ENCODE measurements at places on chromosomes 3 and 15.

DNA sequence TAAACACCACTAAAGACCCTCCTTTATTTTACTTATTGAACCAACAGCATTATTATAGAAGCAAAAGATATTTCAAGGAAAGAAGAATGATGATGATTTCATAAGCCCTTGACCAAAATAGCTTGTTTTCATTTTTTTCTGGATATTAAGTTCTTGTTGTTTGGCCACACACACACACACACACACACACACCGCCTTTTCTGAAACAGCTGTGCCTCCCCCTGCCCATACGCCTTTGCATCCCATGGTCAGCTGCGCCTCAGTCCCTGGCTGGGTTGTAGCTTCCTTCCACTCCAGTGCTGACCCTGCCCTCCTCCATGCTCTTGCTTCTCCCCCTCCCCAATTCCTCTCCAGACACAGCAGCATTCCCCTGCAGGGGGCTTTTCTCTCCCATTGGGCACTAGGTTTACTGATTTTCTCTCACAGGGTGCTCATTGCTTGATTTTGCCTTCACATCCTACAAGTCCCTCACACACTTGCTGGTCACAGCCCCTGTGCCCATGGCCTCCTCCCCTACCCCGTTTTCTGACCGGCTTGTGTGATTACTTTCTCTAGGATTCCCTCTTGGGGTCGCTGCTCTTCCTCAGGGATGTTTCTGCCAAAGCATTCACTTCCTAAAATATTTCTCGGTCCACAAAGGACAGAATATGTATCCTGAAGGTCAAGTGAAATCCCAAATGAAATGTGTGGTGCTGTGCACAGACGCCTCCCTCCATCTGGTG is 18.4 kb downstream of the MESP1 start:
- DNase-seq: no peak

DNA sequence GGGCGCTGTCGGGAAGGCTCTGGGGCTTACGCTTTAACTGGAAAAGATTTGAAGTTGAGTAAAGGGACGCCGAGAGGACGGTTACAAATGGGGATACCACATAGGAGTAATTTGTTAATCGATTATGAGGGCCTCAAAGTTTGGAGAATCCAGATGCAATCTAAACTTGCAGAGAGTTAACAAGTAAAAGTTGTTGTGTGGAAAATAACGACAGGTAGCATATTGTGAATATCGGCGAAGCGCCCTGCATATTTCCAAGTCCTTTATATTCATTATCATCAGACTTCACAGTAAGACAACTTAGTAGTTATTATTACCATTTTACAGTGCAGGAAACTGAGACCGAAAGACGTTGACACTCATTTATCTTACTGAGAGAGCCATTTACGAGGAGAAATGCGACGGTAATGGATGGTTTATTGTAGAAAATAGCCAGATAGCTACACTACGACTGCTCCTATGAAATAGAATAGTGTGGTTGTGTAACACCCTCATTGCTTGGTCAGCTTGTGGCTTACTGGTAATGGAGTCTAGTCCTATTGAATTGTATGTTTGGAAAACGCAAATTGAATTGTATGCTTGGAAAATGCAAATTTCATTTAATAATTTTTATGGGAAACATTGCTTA is 700 bp downstream of the MKRN2 start:
- DNase-seq: no peak

GRCh38 chr3:157204880-157205279 is 44.9 kb upstream of the CCNL1 start:
- no peak for DNase-seq

GRCh38 chr15:54599386-54599785 is 597.4 kb downstream of the RSL24D1 start:
- DNase-seq: no peak

DNA sequence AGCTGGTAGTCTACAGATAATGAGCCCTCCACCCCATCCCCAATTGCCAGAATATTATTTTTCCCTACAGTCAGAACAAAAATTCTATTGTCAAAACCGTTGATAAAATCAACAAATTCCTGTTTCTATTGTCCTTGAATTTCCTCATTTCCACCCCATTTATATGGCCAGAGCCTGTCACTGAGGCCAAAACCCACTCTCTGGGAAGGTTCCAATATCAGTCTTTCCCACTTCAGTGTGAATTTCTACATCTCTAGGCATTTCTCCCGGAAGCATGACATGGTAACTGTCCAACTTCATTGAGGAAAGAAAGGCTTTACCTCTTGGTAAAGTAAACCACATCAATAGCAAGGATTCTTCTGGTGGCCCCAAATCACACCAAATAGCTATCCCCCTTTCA is 41.6 kb downstream of the C2CD4A start:
- DNase-seq: no peak

- DNase-seq: peak; percentile 34
Observed at GRCh38 chr15:83012076-83012426, 612 bp upstream of the C15orf40 start.

- no peak for DNase-seq
Observed at GRCh38 chr3:117184574-117184973, 475.0 kb downstream of the TUSC7 start.

- DNase-seq: no peak
Observed at GRCh38 chr3:25007974-25008658, 419.9 kb upstream of the RARB start.

DNA sequence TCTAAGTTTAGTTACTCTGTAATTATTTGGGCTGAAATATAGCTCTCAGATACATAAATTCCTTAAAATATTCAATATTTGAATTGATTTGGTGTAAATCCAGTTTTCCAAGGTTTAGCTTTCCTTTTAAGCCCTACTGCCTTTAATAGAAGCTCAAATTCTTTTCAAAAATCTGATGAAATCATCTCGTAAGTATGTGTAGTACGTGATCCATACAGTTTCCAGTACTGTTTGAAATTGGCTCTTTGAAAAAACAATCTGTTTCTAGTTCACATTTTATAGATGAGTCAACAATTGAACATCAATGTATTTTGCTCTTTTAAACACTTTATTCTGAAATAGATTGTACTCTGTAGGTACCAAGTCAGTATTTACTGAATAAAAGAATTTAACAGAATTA is 84.2 kb downstream of the LRRC49 start:
- no peak for DNase-seq

- no peak for DNase-seq
Observed at GRCh38 chr3:78349571-78349970, 1309.7 kb downstream of the ROBO2 start.

GRCh38 chr15:81256916-81257315 is 60.2 kb downstream of the IL16 start:
- DNase-seq: no peak

DNA sequence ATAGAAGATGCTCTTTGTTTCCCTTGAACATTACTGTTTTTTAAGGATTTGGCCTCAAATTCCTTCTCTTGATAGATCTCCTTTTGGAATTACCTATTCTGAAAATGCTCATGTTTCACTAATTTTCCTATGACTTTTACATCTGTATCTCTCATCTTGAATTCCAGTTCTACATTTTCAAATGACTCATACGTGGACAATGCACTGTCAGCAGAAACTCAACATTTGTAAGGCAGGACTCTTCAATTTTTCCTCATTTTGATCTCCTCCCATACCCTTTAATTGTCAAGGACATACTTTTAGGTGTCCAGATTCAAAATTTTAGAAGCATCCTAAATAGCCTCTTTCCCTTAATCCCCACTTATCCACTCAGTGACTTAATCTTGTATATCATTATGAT is 341.0 kb upstream of the RASGRP1 start:
- DNase-seq: no peak

DNA sequence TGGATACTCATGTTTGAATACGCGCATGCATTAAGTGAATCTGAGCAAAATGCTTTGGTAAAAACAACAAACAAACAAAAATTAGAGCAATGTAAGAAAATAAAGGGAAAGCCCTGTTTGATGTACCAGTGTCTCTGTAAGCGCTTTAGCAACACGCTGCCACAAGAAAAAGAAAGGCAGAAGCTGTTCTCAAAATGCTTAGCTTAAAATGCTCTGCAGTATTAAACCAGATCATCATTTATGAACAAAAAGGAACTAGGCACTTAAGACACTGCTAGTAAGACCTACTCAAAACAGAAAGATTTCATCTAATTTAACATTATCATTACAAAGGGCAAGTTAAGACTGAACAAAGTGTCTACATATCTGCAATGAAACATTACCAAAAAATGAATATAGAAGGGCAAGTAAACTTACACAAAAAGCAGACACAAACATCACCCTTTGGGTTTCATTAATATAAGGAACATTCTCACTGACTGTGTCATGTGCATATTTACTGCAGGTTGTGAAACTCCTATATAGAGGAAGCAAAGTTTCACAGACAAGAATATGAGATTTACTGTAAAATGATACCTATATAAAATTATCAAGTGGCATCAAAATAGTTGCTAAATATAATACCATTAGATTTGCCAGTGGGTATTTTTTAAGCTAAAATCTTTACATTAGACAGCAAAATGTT is 102.1 kb downstream of the FBXL22 start:
- no peak for DNase-seq

GRCh38 chr3:185330238-185330637 is 32.7 kb upstream of the MAP3K13 start:
- no peak for DNase-seq

- no peak for DNase-seq
Observed at GRCh38 chr15:77221708-77222107, 150.8 kb upstream of the TSPAN3 start.

DNA sequence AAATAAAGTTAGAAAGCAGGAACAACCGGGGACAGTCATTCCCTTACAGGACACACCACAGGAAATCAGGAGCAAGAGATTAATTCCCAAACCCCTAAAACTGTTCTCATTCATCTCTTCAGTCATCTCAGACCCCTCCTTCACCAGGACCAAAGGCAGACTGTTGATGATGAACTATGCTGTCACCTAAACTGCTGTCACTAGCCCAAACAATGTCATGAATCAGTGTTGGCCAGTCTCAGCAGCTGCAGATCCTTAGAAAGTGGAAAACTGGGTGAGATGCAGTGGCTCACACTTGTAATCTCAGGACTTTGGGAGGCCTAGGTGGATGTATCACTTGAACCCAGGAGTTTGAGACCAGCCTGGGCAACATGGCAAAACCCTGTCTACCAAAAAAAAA is 909.6 kb downstream of the ROBO1 start:
- no peak for DNase-seq

- DNase-seq: no peak
Observed at GRCh38 chr3:193305356-193305755, 64.3 kb downstream of the PLAAT1 start.

GRCh38 chr3:45864760-45865519 is 21.4 kb upstream of the CCR9 start:
- DNase-seq: no peak

DNA sequence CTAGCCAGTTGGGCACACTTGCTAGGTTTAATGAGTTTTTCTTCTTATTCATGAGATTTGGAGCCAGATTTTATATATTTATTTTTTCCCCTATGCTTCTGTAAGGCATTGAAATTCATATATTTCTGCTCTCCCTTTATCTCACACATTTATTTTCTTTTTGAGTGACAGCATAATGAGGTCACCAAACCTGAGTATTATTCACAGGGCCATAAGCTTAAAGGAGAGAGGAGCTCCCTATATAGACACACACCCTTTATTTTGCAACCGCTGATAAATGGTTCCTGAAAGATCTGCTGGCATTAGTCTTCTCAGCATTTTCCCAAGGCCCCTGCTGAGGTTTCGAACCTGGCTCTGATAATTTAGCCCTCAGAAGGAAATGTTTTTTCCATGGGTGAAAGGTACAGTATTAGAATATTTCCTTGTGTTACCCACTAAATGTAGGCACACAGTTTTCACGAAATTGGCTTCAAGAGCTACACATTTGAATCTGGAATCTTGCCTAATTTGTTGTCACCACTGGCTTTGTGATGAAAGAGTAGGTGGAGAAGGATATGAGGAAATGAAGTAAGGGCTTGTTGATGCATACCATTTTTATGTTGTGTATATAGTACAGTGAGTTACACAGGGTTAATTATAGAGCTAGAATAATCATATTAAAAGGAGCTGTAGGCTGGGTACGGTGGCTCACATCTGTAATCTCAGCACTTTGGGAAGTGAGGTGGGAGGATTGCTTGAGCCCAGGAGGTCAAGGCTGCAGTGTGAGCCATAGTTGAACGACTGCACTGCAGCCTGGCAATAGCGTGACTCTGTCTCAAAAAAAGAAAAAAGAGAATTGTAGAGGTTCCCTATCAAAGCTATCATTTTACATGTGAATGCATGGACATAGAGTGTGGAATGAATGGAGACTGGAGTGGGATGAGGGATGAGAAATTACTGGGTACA is 6.5 kb downstream of the KLHL18 start:
- DNase-seq: no peak

DNA sequence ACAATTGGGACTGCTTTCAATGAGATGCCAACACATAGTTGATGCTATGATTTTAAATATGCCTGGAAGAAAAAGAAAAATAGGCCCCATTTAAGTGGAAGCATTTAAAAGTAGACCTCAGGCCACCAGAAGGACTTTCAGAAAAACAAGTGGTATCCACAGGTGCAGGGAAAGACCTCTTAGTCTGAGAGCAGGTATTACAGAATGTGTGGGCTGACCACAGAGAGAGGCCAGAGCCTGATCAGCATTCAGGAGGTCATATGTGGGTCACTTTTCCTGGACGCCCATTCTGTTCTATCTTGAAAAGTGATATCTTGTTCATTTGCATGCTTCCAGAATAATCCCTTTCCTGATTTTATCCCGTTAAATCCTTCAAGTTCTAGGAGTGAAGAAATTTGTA is 95.5 kb downstream of the GABRG3 start:
- no peak for DNase-seq

DNA sequence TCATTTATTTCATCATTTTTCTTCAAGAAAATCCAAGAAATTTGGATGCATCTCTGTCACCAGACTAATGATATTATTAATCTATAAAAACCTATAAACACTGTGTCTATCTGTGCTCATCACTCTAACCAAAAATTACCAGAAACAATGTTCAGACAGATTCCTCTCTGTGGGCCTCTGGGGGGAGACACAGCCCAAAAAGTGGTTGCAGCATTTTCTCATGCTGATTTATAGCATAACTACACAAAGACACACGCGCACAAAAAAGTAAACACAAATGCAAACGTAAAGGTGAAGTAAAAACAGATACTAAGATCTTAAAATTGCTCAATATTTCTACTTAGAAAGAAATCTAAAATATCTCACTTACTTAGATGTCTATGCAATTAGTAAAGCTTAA is 976.0 kb downstream of the GBE1 start:
- no peak for DNase-seq

GRCh38 chr3:190424478-190425439 is 24.9 kb downstream of the TMEM207 start:
- peak; percentile 75 for DNase-seq

- peak; percentile 16 for DNase-seq
Observed at GRCh38 chr3:43865887-43866528, 175.3 kb downstream of the ABHD5 start.

GRCh38 chr15:99015698-99016568 is 8.3 kb upstream of the PGPEP1L start:
- peak; percentile 55 for DNase-seq

- DNase-seq: no peak
Observed at GRCh38 chr3:110804856-110805255, 266.8 kb upstream of the NECTIN3 start.

Measured in H9 (cell line).